ENCODE measurements at places on chromosomes 3 and 15.
A peak's percentile ranks its signal among the peaks of the same experiment; 100 is the strongest.

GRCh38 chr15:73886717-73887345, 13.5 kb downstream of the TBC1D21 start:
- no peak for DNase-seq

DNA sequence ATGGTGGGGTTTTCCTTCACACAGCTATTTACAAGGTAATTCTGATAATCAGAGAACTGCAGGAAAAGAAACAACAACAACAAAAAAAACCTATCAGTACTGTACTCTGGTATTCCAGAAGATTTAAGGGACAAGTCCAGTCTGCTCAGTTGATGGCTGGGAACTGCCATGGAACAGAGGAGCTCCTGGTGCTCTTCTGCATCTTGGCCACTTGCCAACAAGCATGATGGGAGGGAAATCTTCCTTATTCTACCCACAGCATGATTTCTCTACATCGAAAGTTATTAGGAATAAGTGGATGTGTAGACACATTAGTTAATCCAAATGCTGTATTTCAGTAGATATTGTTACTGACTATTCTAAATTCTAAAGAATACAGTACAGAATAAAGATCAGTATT, 51.7 kb downstream of the RASGRP1 start:
- no peak for DNase-seq

GRCh38 chr15:70056091-70056680, 41.5 kb downstream of the TLE3 start:
- no peak for DNase-seq

DNA sequence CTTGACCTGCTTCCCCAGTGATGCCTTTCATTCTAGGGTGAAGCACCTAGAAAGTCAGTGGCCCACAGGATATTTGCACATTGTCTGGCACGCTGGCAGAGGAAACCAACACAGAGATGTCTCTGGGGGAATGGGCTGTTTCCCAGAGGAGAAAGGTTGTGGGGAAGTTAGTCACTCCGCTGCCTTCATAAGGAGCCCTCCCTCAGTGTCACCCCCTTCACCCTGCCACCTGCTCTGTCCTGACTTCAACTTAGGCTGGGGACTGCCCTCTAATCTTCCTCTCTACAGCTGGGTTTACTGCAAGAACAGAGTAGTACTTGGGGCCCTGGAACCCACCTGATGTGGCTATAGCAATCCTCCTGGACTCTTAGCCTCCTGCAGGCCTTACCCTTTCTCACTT, 5.7 kb downstream of the KLHDC8B start:
- DNase-seq, result no peak

- DNase-seq, result no peak
Observed at GRCh38 chr15:88725305-88726210, 77.7 kb upstream of the ACAN start.

DNA sequence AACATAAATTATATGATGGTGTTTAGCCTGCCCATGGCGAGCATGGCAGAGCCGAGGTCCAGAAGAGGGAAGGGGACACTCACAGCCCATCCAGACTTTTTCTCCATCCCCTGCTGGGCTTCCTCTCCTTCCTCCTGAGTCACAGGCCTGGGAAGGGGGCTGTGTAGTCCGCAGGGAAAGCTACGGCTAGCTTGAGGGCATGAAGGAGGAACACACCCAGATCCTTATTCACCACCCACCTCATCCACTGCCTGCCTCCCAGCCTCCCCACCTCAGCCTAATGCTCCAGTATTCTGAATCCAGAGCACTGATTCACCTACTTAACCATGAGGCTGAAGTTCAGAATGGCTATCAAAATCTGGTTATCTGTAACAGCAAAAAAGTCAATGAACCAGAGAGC, 97.8 kb downstream of the OXNAD1 start:
- DNase-seq, result no peak

DNA sequence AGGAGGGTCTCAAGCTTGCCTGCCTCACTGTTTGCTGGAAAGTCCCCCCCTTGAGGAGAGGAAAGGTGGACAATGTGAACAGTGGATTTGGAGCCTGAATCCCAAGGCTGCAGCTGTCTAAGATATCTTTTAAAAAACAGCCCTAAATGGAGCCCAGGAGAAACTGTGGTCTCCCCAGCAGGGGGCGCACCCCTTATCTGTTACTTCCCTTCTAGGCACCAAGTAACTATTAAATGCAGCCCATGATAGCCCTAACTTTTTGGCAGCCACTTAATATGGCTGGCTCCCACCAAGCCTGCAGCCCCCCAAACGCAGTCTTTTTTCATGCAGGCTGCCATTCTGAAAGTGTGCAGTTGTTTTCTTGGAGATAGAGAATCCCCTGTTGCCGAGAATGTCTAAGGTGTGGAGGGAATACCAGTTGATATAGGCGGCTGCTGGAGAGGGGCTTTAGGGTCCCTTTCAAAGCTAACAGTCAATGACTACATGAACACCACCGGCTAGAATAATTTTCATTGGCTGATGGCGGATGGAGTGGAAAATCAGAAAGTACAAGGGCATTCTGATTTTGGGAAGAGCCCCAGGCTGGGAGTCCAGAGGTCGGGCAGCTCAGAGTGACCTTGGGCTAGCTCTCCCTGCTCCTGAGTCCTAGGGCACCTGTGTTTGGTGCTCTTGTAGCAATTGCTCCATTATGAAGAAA, 1.3 kb downstream of the RHCG start:
- peak; percentile 16 for DNase-seq

- DNase-seq, result no peak
Observed at GRCh38 chr15:76711351-76711827, 193.8 kb downstream of the SCAPER start.

GRCh38 chr15:68821841-68822381, 1.2 kb upstream of the ANP32A start:
- no peak for DNase-seq

Data from kidney capillary endothelial cell (primary cell).